Keratinocyte (primary cell): ENCODE measurements at places on chromosomes 2 and 18. TPM values are rescaled to one million over a fixed set of nuclear protein-coding genes. Genes with fewer than 3 reads are reported as not detected.
A peak's percentile ranks its signal among the peaks of the same experiment; 100 is the strongest.

GRCh38 chr2:101473911-101474701 lies 806 bp downstream of the RFX8 start:
- no peak for DNase-seq

DNA sequence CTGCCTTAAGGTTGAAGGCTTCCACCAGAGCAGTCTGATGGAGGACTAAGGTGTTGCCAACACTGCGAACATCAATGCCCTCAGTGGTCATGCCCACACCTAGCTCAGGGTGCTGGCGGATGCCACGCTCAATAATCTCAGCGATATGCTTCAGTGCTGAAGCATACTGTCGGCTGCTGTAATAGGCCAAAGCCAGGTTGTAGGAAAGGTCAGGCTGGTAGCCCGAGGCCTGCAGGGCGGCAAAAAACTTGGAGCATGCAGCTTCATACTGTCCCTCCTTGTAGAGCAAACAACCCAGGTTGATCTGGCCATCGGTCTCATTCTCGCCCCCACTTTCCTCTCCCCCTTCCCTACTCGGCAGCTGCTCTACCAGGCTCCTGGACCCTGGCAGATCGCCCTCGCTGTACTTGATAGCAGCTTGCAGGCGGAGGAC lies 159.4 kb downstream of the AGPS start:
- no peak for DNase-seq

GRCh38 chr2:227033471-227034148 lies 130.4 kb downstream of the COL4A4 start:
- no peak for DNase-seq

DNA sequence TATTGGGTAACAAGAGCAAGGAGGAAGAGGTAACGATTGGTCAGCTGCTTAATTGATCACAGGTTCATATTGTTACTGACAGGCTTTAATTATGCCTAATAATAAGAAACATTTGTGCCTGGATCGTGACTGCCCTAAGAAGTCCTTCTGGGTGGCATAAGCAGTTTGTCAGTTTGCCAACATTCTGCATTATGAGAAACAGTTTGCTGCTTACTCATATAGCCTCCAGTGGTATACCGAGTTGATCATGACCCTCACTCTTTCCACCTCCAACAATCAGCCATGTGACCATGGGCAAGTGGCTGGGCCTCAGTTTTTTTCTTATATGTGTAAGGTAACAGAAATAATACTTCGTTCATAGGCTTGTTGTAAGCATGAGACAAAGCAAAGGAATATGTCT lies 96.6 kb upstream of the CABLES1 start:
- DNase-seq, result peak; percentile 68

DNA sequence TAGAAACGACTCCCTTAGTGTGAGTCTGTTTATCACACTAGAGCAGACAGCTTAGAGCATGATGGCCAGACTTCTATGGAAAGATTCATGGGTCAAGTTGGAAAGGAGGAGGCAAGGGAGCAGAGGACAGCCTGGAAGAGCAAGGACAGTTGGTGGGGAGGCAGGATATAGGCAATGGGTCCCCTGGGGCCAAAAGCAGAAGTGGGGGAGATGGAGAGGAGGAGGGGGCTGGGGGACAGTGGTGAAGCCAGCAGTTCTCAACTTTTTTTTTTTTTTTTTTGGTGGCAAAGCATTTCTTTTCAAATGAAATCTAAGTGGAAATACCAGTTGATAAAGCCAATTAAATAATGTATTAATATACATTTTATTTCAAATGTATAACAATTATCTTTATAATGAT lies 197.9 kb downstream of the HRH4 start:
- no peak for DNase-seq

- DNase-seq, result no peak
Observed at GRCh38 chr2:236639461-236640235, 70.0 kb downstream of the ACKR3 start.

DNA sequence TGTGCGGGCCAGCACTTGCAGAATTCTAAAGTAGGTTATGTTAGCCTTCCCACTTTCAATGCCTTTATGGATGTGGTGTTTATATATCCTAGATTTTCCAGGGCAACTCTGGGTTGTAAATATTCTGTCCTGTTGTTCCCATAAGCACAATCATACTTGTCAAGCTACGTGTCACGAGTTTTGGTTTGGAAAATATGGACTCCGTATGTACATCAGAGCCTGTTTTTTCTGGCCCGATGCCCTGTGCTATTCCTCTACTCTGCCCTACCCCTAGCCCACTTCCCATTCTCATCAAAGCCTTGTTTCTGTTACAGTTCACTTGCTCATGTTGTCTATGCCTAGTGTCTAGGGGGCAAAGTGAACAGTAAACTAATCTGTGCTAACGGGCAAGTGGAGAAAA lies 27.0 kb upstream of the ZEB2 start:
- no peak for DNase-seq

DNA sequence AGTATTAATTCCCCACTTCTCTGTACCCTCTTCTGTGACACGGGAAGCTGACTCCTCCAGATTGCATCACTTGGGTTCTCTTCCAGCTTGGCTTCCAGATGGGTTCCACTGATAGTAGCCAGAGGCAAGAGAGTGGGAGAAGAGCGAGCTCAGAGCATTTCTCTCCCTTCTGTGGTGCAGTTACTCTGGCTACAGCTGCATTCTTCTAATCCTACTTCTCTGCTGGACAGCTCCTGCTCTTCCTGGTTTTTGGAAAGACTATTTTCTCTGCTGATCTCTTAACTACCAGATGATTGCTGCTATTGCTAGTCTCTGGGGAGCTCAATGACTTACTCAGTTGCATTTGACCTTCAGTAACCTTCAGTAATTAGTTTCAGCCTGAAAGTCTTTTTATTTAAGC lies 187.5 kb upstream of the MAP2 start:
- DNase-seq, result no peak

Gene SERPINB4
- polyA plus RNA-seq, result 0.52 to 4.7 TPM (median 2.4 TPM) in 3 replicates

Gene KANSL3
- polyA plus RNA-seq, result 11.4 to 13.6 TPM (median 12.9 TPM) in 3 replicates
